ENCODE measurements at places on chromosomes 7 and 10.

DNA sequence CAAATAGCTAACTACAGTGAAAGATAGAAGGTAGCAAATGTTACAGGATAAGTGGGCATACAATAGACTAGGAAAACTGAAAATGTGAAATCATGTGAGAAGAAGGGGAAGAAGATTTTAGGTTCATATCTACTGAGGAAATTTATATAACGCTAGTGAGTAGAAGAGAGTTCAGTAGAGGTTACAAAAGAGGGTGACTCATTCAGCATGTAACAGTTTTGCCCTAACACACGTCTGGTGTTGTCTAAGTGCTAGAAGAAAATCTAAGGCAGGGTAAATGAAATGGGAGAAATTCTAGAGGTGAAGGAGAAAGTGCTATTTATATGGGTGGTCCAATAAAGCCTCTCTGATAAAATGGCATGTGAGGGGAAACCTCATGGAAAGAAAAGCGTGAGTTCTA is 731.4 kb upstream of the POT1 start:
- no peak for DNase-seq

DNA sequence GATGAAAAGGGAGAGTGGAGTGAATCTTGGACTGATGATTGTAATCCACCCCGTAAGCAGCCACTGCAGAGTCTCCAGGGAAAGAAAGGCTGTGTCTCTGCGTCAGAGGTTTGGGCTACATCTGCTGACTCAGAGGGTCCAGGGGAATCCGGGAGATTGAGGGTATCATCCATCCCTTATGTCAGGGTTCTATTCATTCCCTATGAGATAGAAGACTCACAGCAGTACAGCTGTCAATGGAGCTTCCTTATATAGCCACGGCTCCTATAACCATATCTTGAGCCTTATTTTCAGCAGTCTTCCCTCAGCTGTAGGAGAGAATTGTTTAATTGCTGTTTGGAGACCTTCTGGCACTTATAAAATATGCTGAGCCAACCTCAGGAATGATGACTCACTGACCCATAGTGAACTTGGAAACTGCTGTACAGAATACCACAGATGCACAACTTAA is 558.2 kb upstream of the PFKP start:
- no peak for DNase-seq

DNA sequence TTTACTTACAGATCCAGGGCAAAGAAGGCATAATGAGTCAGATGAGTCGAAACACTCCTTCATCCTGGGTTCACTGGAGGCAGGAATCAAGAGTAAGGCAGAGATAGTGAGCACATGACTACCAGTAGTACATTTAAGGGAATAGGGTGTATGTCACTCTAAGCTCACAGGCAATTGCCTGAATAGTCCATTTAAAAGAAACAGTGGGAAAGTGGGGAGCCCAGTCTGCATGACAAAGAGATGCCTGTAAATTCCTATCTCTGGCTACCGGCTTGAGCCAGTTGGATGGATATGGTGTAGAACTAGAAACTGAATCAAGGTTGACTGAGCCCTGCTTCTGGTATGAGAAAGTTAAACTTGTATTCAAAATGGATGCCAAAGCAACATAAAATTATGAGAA is 861.5 kb upstream of the ZWINT start:
- no peak for DNase-seq

- DNase-seq, result no peak
Measured at GRCh38 chr10:34193931-34194626, 621.0 kb downstream of the PARD3 start.

DNA sequence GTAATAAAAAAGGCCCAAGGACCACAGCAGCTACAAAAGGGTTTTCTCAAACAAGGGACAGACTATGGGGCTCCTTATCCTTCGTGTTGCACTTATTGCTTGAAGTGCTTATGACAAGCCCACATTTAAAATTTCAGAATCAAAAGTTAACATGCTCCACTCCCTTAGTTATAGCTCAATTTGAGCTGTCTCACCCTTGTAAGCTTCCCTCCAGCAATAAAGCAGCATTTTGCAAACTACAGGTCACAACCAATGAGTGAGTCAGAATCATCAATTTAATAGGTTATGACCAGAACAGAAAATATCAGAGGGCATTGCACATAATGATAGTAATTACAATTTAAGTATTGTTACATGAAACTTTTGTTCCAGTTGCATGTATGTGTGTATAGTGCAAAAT is 53.0 kb downstream of the IMMP2L start:
- no peak for DNase-seq

GRCh38 chr10:100987685-100988049 is 324 bp downstream of the TWNK start:
- DNase-seq, result no peak

DNA sequence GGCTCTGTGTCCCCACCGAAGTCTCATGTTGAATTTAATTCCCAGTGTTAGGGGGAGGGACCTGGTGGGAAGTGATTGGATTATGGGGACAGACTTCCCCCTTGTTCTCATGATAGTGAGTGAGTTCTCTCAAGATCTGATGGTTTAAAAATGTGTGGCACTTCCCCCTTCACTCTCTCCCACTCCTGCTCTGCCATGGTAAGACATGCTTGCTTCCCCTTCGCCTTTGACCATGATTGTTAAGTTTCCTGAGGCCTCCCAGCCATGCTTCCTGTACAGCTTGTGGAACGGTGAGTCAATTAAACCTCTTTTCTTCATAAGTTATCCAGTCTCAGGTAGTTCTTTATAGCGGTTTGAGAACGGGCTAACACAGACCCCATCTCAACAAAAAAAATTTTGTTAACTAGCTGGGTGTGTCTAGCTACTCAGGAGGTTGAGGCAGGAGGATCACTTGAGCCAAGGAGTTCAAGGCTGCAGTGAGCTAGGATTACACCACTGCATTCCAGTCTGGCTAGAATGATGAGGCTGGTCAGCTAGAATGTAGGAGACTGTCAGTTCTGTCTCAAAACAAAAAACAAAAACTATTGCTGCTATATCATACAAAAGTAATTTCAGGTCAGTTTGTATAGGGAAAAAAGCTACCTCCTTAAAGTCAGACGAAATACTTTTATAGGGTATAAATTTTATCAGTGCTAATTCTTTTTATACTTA is 57.7 kb downstream of the ATAD1 start:
- no peak for DNase-seq

- DNase-seq, result no peak
Measured at GRCh38 chr10:131977323-131978096, 4.2 kb downstream of the BNIP3 start.

GRCh38 chr10:120607016-120607709 is 150.1 kb downstream of the PLPP4 start:
- DNase-seq, result no peak

- DNase-seq, result no peak
Measured at GRCh38 chr10:108037061-108037460, 872.6 kb upstream of the SORCS1 start.

GRCh38 chr7:26199301-26200037 is 1.1 kb downstream of the HNRNPA2B1 start:
- peak; percentile 61 for DNase-seq

- DNase-seq, result no peak
Measured at GRCh38 chr10:35723059-35723458, 81.0 kb upstream of the FZD8 start.
